ENCODE measurements at places on chromosomes 7 and 10.
A peak's percentile ranks its signal among the peaks of the same experiment; 100 is the strongest.

GRCh38 chr10:488081-488932, 201.2 kb downstream of the DIP2C start:
- DNase-seq, result no peak

- DNase-seq, result no peak
These were observed 189.6 kb downstream of the TNS3 start for GRCh38 chr7:47392241-47392759.

DNA sequence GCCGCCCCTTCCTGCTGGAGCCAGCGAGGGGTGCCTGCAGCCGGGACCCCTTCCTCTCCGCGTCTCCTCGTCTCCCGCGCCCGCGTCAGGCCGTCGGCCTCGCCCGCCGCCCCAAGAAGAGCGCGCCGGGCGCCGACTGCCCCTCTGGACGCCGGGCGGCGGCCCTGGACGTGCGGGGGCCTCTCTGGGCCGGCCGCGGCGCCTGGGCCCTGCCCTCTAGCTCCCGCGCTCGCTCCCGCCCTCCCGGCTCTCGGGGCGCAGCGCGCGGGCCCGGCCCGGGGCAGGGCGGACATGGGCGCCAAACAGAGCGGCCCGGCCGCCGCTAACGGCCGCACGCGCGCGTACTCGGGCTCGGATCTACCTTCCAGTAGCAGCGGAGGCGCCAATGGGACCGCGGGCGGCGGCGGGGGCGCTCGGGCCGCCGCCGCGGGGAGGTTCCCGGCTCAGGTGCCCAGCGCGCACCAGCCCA, 704 bp downstream of the ZNRF2 start:
- DNase-seq, result peak; percentile 57

DNA sequence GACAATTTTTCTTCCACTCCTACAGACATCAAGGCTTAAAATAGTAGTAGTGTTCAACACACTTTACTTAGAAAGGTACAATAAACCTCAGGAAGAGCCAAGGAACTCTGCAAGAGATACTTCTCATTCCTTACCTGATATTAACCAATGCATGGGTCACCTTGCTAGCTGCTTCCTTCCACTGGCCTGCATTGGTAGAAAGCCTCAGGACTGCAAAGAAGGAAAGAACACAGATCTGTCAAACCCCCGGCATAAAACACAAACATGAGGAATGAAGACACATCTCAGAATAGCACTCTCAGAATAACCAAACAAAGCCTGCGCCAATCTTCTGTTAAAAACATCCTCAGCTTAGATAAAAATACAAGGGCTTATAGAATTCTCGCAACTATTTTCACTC, 96.1 kb upstream of the KCNIP2 start:
- DNase-seq, result no peak

DNA sequence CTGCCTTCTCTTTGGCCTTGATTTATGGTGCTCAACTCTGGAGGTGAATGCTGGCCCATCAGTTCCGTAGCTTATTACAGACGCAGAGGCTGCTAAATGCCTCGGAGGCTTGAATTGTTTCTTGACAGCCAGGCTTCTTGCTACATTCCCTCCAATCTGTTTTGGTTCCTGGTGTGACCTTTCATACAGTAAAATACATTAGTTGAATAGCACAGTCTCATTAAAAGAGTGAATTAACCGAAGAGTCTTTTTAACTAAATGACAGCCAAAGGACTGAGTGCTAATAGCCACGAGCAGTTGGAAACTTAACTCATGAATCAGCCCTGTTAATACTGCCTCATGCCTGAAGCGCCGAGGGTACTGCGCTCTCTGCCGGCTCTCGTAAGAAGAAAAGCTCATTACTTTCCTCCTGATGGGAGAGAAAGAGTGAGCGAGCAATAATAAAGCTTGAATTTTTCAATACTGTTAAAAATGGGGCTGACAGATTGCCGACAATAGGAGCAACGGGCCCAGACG, 236.4 kb upstream of the GPR26 start:
- no peak for DNase-seq

GRCh38 chr7:1015196-1016121, 28.9 kb upstream of the GPR146 start:
- no peak for DNase-seq

DNA sequence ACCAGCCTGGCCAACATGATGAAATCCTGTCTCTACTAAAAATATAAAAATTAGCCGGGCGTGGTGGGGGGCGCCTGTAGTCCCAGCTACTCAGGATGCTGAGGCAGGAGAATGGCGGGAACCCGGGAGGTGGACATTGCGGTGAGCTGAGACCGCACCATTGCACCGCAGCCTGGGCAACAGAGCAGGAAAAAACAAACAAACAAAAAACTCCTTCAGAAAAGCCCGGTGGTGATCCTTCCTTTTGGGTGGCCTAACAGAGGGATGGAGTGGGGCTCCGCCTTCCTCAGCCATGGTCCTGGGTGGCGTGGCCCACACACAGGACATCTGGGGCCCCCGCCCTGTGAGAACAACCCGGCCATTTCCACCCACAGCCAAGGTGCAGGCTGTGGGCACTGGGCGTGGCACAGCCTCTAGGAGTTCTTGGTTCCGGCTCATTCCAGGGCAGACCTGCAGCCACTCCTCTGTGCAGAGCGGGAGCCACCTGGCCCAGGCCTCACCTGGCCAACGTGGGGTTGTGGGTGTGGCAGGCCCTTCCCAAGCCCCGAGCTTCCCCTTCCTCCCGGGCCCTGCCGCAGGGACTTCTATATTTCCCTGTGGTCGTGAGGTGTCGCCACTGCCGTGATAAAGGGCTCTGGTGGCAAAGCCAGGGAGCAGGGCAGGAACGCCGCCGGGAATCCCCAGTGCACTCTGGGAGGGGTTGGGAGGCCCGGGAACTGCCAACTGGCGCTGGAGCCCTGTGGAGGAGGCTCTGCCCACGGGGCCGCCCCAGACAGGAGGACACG, 37.6 kb downstream of the GET4 start:
- peak; percentile 17 for DNase-seq

GRCh38 chr7:138882249-138882648, 84.3 kb upstream of the ATP6V0A4 start:
- no peak for DNase-seq

GRCh38 chr10:110825508-110825907, 46.2 kb upstream of the PDCD4 start:
- no peak for DNase-seq

DNA sequence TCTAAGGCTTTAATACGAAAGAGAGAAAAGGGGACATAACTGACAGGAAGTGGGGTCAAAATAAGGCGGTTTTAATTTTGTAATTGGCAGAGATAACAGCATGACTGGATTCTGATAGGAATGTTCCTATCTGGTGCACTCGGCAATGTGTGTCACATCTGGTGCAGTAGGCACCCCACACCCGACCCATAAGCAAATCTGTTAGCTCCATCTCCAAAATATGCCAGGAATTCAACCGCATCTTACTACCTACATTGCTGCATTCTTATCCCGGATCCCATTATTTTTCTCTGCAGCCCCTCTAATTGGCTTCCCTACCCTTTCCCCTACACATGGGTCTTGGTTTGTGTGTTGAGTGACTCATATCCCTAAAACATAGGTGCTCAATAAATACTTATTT, 19.1 kb upstream of the GALNT11 start:
- no peak for DNase-seq

- DNase-seq, result no peak
These were observed 84.8 kb upstream of the COL13A1 start for GRCh38 chr10:69716711-69717560.

DNA sequence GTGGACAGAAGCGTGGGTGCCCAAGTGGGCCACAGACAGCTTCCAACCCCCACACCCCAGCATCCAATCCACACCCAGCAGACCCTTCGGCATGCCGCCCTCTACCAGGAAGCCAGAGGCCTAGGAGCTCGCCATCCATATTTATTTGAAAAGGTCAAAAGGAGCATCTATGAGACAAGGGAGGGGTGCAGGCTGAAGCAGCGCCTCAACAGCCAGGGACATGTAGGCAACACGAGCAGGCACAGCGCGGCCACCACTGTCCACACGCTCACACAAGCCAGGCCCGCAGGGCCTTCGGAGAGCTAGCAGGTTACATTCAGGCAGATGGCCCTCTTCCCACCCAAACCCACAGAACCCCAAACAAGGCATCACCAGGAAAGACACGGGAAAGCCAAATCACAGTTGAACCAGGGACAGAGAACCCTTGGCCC, 34.6 kb downstream of the PSAP start:
- DNase-seq, result no peak

GRCh38 chr7:69780379-69780778, 182.1 kb downstream of the AUTS2 start:
- DNase-seq, result peak; percentile 88

- peak; percentile 7 for DNase-seq
These were observed 435.8 kb downstream of the EXOC4 start for GRCh38 chr7:133688483-133689239.

GRCh38 chr10:69874449-69874848, 72.7 kb downstream of the COL13A1 start:
- DNase-seq, result no peak

DNA sequence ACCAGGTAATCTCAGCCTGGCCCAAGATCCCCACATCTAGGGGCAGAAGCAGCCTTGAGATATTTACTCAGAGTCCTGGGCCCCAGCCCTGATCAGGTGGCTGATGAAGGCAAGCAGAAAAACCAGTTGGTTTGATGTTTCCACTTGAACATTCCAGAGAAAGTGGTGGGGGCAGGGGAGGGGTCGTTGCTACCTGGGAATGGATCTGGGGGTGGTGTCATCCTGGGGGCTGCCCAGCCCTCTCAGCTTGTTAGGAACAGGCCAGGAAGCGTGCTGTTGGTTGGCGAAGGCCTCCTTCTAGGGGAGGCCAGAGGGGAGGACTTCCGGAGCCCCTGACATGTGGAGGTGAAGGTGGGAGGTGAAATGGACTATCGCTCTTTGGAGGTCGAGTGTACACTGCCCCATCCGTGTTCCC, 3.7 kb upstream of the ABHD11 start:
- DNase-seq, result peak; percentile 84

- no peak for DNase-seq
These were observed 32.9 kb downstream of the PPP2R2D start for GRCh38 chr10:131933696-131934086.

DNA sequence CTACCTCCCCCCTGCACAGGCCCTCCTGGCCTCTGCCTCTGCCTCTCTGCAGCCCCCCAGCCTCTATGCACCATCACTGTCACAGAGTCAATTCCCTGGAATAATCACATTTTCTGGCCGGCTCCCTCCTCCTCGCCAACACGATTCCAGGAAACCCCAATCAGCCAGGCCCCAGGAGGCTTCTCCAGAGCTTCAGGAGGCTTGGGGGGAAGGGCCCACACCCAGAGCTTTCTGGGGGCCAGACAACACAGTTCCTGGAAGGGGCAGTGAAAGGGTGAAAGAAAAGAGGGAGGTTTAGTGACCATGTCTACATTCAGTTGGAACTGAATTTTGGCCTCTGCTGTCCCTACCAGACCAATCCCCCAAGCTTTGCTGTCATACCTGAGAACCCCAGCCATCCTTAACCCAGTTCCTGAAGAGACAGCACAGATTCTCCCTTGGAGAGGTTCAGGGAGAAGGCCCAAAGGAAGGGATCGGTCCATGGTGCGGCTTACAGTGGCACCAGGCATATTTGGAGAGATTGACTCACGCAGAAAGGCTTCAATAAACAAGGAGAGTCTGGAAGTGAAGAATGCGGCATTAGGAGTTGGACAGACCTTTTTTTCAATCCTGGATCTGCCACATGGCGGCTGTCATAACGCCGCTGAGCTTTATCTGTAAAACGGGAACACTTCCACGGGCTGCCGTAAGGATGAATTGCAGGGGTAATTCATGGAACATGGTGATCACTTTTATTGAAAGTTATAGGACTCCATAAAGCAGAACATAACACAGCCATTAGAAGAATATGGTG, 89.0 kb downstream of the NEURL1 start:
- DNase-seq, result no peak

GRCh38 chr7:23055582-23056178, 41.8 kb upstream of the HYCC1 start:
- peak; percentile 14 for DNase-seq

DNA sequence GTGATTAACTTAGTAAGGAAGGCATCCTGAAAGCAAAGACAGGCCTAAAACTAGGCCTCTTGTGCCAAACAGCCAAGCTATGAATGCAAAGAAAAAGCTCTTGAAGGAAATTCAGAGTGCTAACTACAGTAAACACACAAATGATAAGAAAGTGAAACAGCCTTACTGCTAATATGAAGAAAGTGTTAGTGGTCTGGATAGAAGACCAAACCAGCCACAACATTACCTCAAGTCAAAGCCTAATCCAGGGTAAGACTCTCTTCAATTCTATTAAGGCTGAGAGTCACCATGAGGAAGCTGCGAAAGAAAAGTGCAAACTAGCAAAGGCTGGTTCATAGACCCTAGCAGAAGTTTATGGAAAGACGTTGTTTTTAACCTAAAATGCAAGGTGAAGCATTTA, 66.0 kb downstream of the IPMK start:
- DNase-seq, result no peak

DNA sequence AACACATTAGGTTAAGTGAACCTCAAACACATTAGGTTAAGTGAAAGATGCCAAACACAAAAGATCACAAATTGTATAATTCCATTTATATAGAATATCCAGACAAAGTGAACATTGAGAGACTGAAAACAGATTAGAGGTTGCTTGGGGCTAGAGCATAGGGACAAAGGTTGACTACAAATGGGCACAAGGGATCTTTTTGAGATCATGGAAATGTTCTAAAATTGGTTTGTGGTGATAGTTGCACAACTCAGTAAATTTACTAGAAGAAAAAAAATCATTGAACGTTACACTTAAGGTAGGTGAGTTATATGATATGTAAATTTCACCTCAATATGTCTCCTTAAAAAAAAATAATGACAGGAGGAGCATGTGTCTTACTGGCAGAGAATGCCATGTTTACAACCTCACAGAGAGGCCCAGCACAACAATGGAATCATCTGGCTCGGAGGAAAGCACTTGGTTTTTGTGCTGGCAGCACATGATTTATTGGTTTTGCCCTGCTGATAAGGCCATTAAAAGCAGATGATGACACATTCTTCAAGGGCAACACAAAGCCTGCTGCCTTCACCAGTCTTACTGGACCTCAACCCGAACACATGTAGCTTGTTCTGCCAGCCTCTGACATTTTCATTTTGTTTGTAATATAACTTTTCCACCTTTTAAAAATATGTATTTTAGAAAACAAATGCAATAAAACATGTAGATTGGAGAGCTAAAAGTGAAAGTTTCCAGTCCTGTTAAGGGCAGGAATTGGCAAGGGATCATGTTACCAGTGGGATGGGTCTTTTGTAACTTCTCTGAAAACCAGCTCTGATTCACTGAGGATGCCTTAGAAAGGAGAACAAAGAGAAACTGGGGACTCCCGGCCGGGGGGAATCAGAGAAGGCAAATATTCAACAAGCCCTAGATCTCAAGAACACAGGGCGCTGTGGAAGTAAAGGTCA, 11.9 kb upstream of the LMOD2 start:
- DNase-seq, result peak; percentile 73
